ENCODE measurements at places on chromosomes 1 and 21.

GRCh38 chr1:20729155-20729931, 3.2 kb downstream of the SH2D5 start:
- DNase-seq, result no peak

GRCh38 chr1:233367057-233367803, 39.7 kb downstream of the MAP3K21 start:
- DNase-seq, result no peak

GRCh38 chr1:154469844-154470560, 32.0 kb upstream of the TDRD10 start:
- DNase-seq, result no peak

- no peak for DNase-seq
Measured at GRCh38 chr1:215407575-215407974, 159.5 kb upstream of the KCTD3 start.

DNA sequence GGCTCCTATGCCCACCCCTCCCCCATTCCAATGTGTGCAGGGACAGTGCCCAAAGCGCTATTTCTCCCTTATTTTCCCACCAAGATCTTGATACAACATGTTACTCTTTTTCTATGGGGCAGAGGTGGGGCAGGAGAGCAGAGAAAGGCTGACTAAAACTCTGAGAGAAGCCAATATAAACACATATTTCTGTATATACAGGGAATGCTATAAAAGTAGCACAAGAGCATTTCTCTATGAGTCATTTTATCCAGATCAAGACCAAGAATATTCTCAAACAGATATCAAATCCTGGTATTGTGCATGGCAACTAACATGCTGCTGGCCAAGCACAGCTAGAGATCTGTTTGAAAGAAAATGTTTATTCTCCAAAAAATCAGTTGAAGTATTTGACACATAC, 7.3 kb downstream of the WDR26 start:
- no peak for DNase-seq

- no peak for DNase-seq
Measured at GRCh38 chr1:45617618-45618017, 6.2 kb downstream of the CCDC17 start.

DNA sequence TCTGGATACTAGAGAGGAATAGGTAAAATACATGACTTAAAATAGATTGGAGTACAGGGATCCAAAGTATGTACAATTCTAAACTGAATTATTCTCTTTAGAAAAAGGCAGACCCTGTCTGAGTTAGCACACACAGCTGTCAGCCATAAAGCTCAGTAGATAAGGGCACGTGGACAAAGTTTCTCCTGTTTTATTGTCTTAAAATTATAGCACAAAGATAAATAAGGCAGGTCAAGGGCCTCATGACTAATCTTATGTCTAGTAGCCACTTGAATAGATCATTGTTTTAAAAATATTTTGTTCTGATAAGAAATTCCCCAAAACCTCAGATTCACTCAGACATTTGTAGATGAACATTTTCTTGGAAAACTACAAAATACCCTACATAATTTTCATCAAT, 205.2 kb downstream of the ZP4 start:
- no peak for DNase-seq

GRCh38 chr1:221716713-221717484, 25.0 kb downstream of the DUSP10 start:
- no peak for DNase-seq

- no peak for DNase-seq
Measured at GRCh38 chr1:197786280-197786679, 11.0 kb upstream of the DENND1B start.

DNA sequence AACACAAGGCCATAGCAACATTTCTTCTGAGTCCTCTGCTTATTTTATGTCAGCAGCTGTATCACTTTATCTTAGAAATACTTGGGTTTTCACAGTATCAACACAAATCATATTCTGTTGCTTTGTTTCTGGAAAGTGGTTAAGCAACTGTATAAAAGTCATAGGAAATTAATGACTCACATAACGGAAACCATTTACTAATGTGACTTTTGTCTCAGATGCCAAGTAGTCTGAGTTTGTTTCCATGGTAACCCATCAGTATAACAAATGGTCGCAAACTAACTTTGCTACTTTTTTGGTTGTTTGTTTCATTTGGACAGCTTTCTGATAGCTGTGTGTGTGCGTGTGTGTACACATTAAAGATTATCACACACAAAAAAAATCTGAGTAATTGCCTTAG, 31.1 kb downstream of the EEIG2 start:
- no peak for DNase-seq

Measured in Ammon's horn (tissue), 1 donor.